Liver (tissue), 10 donors: ENCODE measurements at places on chromosomes 2 and 18.

DNA sequence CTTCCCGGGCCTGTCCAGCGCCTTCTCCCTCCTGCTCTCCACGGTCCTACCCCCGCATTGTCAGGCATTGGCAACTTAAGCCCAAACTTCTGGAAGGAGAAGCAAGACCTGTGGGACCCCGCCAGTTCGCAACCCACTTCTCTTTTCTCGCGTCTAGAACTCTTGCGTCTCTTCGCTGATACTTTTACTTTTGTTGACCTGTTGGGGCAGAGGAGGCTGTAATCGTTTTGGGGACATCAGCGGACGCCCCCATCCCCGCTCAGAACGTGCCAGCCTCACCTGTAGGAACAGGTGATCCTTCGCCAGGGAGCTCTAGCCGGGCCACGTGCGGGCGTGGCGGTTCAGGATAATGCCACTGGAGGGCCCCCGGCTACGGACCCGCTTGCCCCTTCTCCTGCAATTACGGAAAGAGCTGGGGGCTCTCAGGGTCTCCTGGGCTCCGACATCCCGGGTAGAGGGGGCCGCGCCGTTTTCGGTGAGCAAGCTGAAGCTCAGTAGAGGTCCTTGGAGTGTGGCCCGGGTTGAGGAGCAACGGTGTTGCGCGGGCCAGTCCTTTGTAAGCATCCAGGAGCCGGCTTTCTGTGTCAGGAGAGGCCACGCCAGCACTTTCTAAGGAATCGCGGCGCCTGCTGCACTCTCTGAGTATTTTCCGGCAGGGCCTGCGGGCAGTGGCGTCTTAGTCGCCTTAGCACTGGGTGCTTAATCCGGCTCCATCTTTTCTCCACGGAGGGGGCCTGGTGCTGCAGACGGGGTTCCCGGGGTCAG, 1.6 kb downstream of the MTCL1 start:
- H3K4me1 ChIP-seq: peaks cover 21% of the 10 kb centered on the region
- no peaks in the 10 kb centered on the region for H3K36me3 ChIP-seq
- H3K27me3 ChIP-seq: no peaks in the 10 kb centered on the region
- H3K27ac ChIP-seq: no peak overlapping the region

GRCh38 chr18:4454537-4455112, 482 bp downstream of the DLGAP1 start:
- peaks cover 2% of the 10 kb centered on the region for H3K27me3 ChIP-seq
- H3K4me3 ChIP-seq: no peak overlapping the region
- H3K27ac ChIP-seq: no peak overlapping the region
- peaks cover 16% of the 10 kb centered on the region for H3K4me1 ChIP-seq

GRCh38 chr2:177998006-177998405, 74.6 kb downstream of the PDE11A start:
- no peak for DNase-seq
- no peak overlapping the region for H3K4me3 ChIP-seq
- H3K27ac ChIP-seq: no peak overlapping the region
- no peaks in the 10 kb centered on the region for H3K36me3 ChIP-seq
- no peaks in the 10 kb centered on the region for H3K27me3 ChIP-seq

DNA sequence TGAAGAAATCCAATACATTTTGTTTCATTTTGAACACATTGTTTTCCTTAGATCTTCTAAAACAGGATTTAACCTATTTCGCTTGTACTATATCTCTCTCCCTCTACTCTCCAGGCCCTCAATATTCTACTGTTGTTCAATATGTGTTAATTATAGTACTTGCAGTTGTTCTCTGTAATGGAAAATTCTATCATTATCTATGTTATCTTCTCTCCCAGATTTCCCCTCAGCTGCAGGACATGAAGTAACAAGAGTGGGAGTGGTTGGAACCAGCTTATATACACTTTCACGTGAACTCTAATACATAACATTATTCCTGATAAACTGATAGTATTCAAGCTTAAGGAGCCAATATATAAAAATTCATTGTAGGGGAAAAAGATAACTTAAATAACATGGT, 7.0 kb upstream of the STRN start:
- H3K27ac ChIP-seq: no peak overlapping the region

- peaks cover 13% of the 10 kb centered on the region for H3K36me3 ChIP-seq
- no peak overlapping the region for H3K27ac ChIP-seq
- no peak overlapping the region for H3K4me3 ChIP-seq
Observed at GRCh38 chr2:121386102-121386501, 101.1 kb upstream of the TFCP2L1 start.

GRCh38 chr2:33278245-33278943, 198.1 kb upstream of the RASGRP3 start:
- H3K4me1 ChIP-seq: no peaks in the 10 kb centered on the region
- H3K4me3 ChIP-seq: no peak overlapping the region
- DNase-seq: no peak
- H3K27me3 ChIP-seq: no peaks in the 10 kb centered on the region
- no peak overlapping the region for H3K27ac ChIP-seq
- peaks cover 9% of the 10 kb centered on the region for H3K36me3 ChIP-seq

GRCh38 chr2:160868891-160869290, 291.3 kb upstream of the TANK start:
- H3K27ac ChIP-seq: no peak overlapping the region
- DNase-seq: no peak
- no peaks in the 10 kb centered on the region for H3K4me1 ChIP-seq
- no peaks in the 10 kb centered on the region for H3K27me3 ChIP-seq

- H3K27ac ChIP-seq: no peak overlapping the region
- no peak for DNase-seq
- H3K4me1 ChIP-seq: no peaks in the 10 kb centered on the region
- no peaks in the 10 kb centered on the region for H3K36me3 ChIP-seq
- H3K4me3 ChIP-seq: no peak overlapping the region
- no peaks in the 10 kb centered on the region for H3K27me3 ChIP-seq
Observed at GRCh38 chr2:232492236-232492848, 4.7 kb upstream of the ECEL1 start.

DNA sequence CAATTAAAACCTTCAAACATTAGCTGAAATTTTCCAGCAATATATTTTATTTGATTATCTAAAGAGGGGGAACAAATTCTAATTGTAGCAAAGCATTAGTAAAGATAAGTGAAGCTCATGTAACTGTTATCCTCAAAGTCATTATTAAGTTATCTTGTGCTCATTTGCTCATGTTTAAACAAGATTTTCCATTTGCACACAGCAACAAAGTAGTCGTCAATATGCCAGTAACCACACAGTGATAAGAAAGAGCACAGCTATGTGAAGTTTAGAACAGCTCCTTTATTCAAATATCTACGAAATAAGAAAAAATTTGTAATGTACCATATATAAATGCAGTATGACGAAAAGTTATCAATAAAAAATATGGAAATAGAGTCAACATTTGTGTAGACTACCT, 159.5 kb downstream of the ERBB4 start:
- no peak overlapping the region for H3K4me3 ChIP-seq
- no peaks in the 10 kb centered on the region for H3K4me1 ChIP-seq
- no peak for DNase-seq
- H3K36me3 ChIP-seq: no peaks in the 10 kb centered on the region
- no peaks in the 10 kb centered on the region for H3K27me3 ChIP-seq

DNA sequence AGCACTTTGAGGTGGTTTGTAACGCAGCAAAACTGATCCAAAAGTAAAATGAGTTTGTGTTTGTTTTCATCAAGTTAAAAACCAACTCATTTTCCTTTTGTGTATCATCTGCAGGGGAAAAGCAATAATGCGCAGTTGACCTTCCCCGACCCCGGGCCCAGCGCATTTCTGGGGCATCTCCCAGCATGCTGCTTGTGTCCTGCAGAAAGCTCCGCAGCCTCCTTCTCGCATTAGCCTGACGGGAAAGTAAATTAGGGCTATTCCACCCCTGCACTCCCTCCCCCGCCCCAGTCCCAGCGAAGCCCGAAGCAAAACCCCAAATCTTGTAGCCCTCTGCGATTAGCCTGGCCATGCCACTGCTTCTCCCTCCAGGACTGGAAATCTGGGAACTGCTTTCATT, 82.0 kb upstream of the PPM1B start:
- peaks cover 27% of the 10 kb centered on the region for H3K4me1 ChIP-seq
- no peak overlapping the region for H3K4me3 ChIP-seq
- no peaks in the 10 kb centered on the region for H3K36me3 ChIP-seq
- H3K27me3 ChIP-seq: no peaks in the 10 kb centered on the region
- peak overlapping the region; percentile 80 for H3K27ac ChIP-seq

DNA sequence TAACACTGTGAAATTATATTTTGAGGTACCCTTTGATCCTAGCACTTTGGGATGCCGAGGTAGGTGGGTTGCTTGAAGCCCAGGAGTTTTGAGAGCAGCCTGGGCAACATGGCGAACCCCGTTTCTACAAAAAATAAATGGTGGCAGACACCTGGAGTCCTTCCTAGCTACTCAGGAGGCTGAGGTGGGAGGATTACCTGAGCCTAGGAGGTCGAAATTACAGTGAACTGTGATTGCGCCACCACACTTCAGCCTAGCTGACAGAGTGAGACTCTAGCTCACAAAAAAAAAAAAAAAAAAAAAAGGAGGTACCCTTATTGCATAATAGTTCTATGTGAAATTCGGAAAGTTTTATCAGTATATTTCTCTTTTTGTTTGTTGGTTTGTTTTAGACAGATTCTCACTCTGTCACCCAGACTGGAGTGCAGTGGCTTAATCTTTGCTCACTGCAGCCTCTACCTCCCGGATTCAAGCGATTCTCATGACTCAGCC, 59.2 kb upstream of the SCYGR2 start:
- H3K36me3 ChIP-seq: peaks cover 31% of the 10 kb centered on the region
- H3K4me3 ChIP-seq: no peak overlapping the region
- H3K4me1 ChIP-seq: no peaks in the 10 kb centered on the region
- H3K27me3 ChIP-seq: no peaks in the 10 kb centered on the region

DNA sequence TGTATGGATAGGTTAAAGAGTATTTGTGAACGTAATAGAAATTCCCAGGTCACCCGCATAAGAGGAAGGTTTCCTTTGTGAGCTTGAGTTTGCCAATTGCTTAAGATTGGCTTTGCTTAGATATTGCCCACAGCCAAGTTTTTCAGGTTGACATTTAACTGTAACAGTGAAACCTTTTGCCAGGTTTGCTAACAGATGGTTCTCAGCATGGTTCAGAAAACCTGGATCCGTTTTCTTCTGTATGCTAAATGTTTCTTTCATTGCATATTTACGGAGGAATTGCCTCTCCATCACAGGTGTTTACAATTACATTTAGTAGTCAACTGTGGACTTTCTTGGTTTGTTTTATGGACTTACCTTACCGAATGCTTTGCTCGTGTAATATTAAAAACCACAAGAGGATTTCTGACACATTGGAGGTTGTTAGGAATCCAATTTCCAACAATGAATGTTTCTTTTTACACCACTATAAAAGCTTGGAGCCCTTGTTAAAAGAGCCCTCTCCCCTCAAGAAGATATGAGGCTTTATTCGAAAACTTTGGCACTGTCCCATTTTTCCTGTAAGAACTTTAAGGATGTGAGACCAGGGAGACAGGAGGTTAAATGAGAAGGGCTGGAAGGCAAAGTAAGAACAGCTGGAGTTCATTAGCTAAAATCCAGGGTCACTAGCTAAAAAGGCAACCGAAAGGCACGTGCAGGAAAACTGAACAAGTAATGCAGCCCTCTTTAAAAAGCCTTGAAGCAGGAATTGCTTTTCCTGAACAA, 7.8 kb downstream of the CDK15 start:
- no peak overlapping the region for H3K27ac ChIP-seq
- no peaks in the 10 kb centered on the region for H3K36me3 ChIP-seq
- no peak overlapping the region for H3K4me3 ChIP-seq
- no peak for DNase-seq
- no peaks in the 10 kb centered on the region for H3K27me3 ChIP-seq
- H3K4me1 ChIP-seq: no peaks in the 10 kb centered on the region

- no peaks in the 10 kb centered on the region for H3K36me3 ChIP-seq
- H3K4me1 ChIP-seq: no peaks in the 10 kb centered on the region
- H3K27me3 ChIP-seq: no peaks in the 10 kb centered on the region
- no peak overlapping the region for H3K4me3 ChIP-seq
- no peak for DNase-seq
Observed at GRCh38 chr2:160224060-160224459, 24.0 kb upstream of the ITGB6 start.

- H3K27me3 ChIP-seq: no peaks in the 10 kb centered on the region
- DNase-seq: no peak
- H3K27ac ChIP-seq: no peak overlapping the region
- no peaks in the 10 kb centered on the region for H3K4me1 ChIP-seq
- no peak overlapping the region for H3K4me3 ChIP-seq
Observed at GRCh38 chr2:108701208-108701607, 18.1 kb upstream of the RANBP2 start.

DNA sequence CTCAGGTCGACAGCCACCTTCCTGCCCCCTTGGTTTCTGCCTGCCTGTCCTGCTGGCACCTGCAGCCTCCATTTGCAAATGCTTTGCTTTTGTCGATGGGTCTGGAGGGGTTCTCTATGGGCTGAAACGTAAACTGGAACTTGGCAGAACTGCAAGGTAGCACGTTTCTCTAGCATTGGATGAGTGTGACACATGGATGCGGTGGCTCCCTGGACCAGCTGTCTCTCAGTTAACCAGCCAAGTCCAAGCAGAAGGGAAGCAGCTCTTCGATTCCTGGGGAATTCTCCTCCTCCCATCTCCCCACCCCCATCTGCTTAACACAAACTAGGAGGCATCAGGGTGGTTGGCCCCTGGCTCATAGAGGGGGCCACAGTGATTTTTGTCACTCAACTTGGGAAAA, 57.3 kb downstream of the ITGB1BP1 start:
- no peaks in the 10 kb centered on the region for H3K36me3 ChIP-seq
- no peaks in the 10 kb centered on the region for H3K27me3 ChIP-seq

DNA sequence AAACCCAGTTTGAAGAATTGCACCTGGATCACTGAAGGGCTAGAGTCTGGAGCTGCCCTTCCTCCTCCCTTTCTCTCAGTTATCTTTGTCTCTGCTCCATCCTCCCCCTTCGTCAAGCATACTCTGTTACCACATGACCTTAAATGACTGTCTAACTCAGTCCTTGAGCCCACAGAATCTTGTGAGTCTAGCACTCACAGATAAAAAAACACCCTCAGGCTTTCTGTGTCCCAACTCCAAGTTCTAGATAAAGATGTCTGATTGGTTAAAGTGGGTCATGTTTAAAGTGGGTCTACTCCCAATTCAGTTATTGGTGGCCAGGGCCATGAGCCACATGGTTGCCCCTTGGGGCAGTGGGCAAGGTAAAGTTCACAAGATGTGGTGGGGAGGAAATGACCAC, 53.5 kb upstream of the CYP1B1 start:
- H3K4me1 ChIP-seq: peaks cover 4% of the 10 kb centered on the region
- no peak overlapping the region for H3K27ac ChIP-seq
- no peak overlapping the region for H3K4me3 ChIP-seq

- no peak overlapping the region for H3K4me3 ChIP-seq
- H3K36me3 ChIP-seq: no peaks in the 10 kb centered on the region
- DNase-seq: no peak
- no peaks in the 10 kb centered on the region for H3K4me1 ChIP-seq
Observed at GRCh38 chr2:211161236-211161635, 604.8 kb downstream of the CPS1 start.

DNA sequence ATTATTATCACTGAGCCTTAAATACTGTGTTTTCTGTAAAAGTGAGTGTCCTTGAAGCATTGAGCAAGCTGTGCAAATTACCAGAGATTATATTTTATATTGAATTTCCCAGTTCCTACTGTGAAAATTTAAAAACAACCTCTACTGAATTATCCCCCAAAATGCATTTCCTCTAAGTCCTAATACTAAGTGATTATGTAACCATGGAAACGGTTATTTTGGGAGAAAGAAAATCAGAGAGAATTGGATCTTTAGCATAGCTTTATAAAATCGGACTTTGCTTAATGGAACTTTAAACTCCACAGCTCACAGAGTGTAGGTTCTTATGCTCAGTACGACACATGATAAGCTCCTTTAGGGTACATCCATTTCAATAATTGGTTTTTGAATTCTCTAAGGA, 19.3 kb upstream of the CHMP1B start:
- no peak overlapping the region for H3K27ac ChIP-seq
- H3K4me1 ChIP-seq: no peaks in the 10 kb centered on the region
- DNase-seq: no peak
- no peak overlapping the region for H3K4me3 ChIP-seq
